ENCODE measurements at places on chromosomes 4 and X. TPM values are rescaled to one million over a fixed set of nuclear protein-coding genes. Genes with fewer than 3 reads are reported as not detected.

The KIT gene
- total RNA-seq: 5.5 TPM

The ETDB gene
- total RNA-seq: not detected

The MAGEA2B gene
- total RNA-seq: not detected

The GRIA2 gene
- total RNA-seq: 1.9 TPM

The GALNTL6 gene
- total RNA-seq: not detected

The BEX3 gene
- 208 TPM for total RNA-seq

The PCDH10 gene
- total RNA-seq: 16.4 TPM

The IL15 gene
- total RNA-seq: 11.6 TPM

Measured in fibroblast of villous mesenchyme (primary cell).